ENCODE measurements at places on chromosomes 6 and 20.

- no peak for DNase-seq
Measured at GRCh38 chr20:39568109-39568508, 606.0 kb downstream of the DHX35 start.

DNA sequence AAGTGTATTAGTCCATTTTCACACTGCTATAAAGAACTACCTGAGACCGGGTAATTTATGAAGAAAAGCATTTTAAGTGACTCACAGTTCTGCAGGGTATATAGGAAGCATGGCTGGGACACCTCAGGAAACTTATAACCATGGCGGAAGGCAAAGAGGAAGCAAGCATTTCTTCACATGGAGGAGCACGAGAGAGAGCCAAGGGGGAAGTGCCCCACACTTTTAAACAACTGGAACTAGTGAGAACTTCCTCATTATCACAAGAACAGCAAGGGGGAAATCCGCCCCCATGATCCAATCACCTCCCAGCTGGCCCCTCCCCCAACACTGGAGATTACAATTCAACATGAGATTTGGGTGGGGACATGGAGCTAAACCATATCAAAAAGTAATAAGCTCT lies 28.3 kb upstream of the B3GAT2 start:
- DNase-seq: no peak

GRCh38 chr6:56534680-56535419 lies 107.8 kb downstream of the DST start:
- peak; percentile 48 for DNase-seq

GRCh38 chr20:63519668-63520503 lies 679 bp upstream of the PPDPF start:
- DNase-seq: peak; percentile 86

- DNase-seq: no peak
Measured at GRCh38 chr6:15930207-15930606, 198.7 kb upstream of the MYLIP start.

DNA sequence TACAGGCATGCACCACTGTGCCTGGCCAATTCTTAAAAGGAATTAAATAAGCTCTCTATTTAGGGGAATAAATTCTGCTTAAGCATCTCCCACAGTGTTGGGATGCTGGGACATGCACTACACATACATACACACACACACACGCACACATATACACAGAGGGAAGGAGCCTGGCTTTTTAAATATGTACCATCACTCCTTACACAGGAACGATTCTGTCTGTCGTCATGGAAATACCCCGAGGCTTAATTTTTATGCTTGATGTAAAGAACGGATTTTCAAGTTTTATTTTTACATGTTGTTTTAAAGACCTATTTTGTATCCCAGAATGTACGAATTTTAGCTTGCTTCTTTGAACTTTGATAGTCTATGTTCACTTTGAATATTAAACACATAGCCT lies 95.3 kb downstream of the CD109 start:
- no peak for DNase-seq

- DNase-seq: no peak
Measured at GRCh38 chr6:38420207-38420606, 219.5 kb downstream of the BTBD9 start.

- DNase-seq: no peak
Measured at GRCh38 chr20:49909499-49910339, 5.6 kb downstream of the SPATA2 start.

DNA sequence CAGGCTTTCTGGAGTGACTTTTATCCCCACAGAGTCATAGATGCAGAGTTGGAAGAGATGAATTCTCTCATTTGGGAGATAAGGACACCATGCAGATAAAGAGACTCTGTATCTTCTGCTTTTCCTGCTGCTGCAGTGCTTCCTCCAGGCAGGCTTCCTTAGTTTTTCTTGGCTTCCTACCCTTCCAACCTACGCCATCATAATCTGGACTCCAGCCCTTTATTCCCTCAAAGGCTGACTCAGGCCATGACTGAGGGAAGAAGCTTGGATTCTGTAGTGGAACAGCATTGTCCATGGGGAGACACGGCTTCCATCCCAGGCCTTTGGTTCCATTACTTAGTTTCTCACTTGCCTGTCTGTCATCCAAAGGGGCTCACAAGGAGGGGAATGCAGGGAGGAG lies 6.5 kb upstream of the RNF24 start:
- no peak for DNase-seq

GRCh38 chr20:2342243-2342642 lies 38.5 kb upstream of the TGM6 start:
- no peak for DNase-seq

Data from H1 (cell line).